ENCODE measurements at places on chromosomes 7 and 10.

DNA sequence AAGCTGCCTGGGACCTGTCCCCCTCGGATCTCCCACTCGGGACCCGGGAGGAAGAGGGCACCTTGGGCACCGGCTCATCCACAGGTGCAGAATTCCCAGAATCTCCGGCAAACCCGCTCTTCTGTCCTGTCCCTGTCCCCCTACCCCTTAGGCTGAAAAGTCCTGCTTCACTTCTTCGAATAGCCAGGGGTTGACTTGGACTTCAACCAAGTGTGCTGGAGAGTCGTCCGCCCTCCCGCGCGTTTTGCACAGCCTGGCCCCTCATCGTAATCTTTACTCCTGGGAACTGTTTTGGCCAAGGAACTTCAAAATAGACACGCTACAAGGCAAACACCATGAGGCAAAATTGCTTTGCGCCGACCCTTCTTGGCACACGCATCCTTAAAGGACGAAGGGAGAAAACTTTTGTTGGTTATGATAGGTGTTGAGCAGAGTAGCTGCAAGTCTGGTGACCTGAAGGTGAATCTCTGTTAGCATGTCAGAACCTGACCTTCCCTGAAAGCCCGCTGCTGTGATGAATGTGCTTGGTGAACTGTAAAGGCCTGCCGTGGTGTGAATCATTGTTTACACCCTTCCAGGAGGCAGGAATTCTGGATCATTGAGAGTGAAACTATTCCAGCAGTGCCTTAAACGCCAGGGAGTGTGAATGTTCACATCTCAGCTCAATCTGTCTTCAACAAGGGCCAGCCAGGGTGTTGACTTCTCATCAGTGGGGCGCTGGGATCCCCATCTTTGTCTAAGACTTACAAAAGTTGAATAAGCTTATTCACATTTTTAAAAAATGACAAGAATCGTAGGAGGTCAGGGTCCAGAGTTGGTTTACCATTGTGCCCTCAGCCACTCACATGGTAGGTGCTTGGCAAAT lies 589 bp upstream of the RAPGEF5 start:
- DNase-seq: no peak

- no peak for DNase-seq
Measured at GRCh38 chr7:73830681-73831583, at the start of gene CLDN4. CLDN4 (plus strand) TSS chr7:73830996; CDS start chr7:73831202, 206 bp downstream.

GRCh38 chr10:132987671-132988571 lies 45.6 kb upstream of the CFAP46 start:
- DNase-seq: peak; percentile 90

- DNase-seq: no peak
Measured at GRCh38 chr7:70913924-70914323, 218.0 kb upstream of the GALNT17 start.

DNA sequence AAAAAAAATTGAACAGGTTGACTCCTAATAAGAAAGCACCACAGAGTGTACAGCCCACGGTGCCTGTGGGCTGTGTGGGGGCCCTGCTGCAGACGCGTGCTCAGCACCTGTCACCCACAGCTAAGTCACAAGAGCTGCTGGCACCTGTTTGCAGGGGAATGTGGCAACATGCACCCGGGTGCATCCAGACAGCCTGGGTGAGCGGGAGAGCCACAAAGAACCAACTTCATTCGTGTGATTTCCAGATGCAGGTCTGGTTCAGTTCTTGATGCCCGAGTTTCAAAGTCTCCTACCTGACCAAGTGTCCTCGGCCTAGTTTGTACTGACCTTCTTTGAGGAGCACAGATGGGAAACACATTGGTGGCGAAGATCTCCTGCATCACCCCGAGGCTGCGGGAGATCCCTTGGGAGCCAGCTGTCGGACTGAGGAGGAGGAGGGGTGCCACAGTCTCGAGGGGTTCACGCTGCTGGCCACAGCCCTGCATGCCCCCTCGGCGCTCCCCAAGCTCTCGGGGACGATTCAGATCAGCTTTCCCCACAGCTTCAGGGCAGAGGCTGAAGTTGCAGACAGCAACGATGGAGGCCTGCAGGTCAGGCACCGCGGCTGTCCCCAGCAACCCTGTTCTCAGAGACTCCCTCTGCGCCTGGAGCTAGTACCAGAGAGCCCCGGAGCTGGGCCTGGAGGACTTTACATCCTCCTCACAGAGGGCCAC lies 35.3 kb downstream of the AMZ1 start:
- peak; percentile 76 for DNase-seq

DNA sequence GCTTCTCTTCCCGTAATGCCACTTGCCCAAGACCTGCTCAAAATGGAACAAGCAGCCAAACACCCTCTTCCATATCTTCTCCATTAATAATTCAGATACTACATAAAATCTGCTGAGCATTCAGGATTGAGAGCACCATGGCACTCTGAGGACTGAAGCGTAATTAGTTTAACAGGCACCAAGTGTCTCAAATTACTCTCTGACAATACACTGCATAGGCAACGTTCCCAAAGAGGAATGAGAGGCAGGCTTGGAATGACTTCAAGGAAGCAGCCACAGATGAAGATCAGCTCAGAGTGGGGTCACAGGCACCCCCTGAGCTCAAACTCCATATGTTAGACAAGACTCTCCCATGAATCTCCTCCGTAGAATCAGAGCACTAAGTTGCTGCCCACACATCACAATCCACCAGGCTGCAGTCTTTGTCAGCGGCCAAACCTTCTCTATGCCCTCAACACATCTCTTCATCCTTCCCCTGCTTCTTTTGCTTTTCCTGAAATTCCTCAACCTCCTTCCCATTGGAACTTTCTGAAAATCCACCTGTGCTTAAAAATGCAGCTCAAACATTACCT lies 4.7 kb upstream of the ABLIM1 start:
- DNase-seq: no peak

DNA sequence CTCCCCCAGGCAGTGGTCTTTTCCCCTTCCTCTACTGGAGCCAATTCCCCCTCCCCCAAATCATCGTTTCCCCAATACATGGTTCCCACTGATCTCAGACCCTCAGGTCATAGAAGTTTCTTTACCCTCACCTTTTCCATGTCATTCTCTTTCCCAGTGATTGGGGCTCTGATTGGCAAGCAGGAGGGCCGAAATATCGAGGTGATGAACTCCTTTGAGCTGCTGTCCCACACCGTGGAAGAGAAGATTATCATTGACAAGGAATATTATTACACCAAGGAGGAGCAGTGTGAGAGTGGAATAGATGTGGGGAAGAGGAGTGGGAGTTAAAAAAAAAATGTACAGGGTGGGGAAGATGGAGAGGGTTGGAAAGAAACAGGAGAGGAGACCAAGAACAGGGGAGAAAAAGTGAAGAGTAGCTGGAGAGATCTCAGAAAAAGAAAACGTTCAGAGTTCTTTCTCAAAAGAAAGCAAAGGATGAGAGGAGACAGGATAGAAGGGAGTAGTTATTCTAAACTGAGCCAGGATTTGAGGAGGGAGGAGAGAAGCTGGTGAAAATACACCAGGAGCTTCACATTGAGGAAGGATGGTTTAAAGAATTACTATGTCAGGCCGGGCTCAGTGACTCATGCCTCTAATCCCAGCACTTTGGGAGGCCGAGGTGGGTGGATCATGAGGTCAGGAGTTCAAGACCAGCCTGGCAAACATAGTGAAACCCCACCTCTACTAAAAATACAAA lies 858 bp downstream of the COPS6 start:
- no peak for DNase-seq

DNA sequence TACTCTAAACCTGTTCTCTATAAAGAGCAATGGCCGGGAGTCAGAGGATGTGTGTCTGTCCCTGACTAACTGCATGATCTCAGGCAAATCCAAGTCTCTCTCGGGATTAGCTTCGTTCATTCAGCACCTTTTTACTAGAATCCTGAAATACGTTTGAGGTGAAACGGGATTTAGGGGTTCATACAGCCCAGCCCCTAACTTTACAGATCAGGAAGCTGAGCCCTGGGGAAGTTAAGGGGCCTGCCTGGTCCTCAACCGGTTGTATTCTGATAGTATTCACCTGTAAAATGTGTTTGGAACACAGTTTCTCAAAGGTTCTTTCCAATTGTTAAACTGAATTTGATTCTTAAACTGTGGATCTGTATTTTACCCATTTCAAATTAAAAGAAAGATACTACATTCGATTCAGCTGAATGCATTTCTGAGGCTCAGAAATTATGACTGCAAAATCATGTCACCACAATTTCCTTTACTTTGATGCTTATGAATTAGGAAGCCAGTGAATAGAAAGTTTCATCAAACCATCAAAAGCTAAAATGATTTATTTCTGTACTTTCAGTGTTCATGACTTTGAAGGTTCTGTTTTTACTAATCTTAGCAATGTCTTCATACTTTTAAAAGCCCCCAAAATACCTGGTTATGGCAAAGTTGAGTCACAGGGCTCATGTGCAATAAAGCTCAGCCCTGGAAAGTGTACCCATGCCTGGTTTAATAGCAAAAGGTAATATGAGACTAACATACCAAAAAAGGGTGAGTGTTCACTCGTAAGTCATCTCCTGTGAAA lies 28.9 kb upstream of the EZH2 start:
- no peak for DNase-seq

DNA sequence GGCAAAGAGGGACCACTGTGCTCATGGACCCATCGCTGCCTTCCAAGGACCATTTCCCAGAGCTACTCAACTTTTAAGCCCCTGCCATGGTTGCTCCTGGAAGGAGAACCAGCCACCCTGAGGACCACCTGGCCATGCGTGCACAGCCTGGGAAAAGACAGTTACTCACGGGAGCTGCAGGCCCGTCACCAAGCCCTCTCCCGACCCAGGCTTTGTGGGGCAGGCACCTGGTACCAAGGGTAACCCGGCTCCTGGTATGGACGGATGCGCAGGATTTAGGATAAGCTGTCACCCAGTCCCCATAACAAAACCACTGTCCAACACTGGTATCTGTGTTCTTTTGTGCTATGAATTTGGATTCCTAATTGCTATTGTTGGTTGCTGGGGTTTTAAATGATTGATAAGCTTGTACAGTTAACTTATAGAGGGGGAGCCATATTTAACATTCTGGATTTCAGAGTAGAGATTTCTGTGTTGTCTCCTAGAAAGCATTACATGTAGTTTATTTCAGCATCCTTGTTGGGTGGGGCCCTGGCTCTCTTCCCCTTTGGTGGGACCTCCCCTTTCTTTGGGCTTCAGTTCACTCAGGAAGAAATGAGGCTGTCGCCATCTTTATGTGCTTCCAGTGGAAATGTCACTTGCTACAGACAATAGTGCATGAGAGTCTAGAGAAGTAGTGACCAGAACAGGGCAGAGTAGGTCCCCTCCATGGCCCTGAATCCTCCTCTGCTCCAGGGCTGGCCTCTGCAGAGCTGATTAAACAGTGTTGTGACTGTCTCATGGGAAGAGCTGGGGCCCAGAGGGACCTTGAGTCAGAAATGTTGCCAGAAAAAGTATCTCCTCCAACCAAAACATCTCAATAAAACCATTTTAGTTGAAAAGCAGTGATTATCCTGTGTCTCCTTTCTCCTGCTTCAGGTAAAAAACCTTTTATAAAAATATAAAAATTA lies 19.4 kb downstream of the LAT2 start:
- DNase-seq: no peak

- DNase-seq: no peak
Measured at GRCh38 chr7:146961617-146962016, 845.0 kb downstream of the CNTNAP2 start.

DNA sequence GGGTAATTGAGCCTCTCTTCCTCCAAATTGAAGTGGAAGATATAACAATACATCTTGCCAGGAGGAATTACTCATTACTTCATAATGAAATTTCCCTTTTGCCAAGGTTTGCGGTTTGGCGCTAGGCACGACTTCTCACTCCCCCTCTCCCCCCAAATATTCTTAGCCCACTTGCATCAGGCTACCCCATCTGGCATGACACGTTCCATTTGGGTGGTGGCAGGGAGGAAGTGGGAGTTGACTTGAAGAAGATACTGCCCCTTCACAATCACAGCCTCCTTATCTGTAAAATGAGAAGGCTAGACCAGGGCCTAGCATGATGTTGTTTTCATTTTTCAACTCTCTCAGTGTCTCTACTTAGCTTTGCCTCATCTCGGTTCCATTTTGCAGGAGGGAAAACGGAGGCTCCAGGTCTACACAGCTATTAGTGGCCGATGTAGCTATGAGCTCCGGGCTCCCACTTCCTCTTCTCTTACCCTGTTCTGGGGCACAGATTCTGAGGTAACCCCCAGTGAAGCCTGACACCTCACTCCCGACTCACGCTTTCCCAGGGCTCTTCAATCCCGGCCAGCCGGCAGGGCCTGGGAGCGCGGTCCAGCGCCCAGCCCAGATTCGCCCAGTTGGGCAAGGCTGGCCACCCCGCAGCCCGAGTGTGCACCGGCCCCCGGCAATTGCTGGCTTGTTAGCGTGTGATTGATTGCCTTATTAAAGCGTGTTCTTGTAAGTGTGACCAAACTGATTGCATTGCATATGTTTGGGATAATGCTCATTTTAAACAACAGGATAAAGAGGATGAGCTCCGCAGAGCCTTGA lies 6.5 kb downstream of the EVX1 start:
- no peak for DNase-seq

DNA sequence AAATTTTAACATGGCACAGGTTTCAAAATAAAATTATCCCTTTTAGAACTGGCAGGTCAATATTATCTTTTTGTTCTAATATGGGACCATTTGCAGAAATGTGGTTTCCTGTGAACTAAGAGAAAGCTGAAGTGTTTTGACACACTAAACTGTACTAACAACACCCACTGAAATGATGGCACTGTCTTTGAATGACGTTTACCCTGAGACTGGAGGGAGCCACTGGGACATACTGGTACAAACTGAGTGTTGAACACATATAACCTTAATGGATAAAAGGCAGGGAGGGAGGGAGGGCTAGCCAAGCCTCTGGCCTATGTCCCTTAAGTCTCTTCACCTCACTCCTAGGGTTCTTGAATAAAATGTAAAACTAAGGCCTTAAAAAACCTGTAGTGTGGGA lies 95.9 kb downstream of the PDE1C start:
- DNase-seq: no peak

DNA sequence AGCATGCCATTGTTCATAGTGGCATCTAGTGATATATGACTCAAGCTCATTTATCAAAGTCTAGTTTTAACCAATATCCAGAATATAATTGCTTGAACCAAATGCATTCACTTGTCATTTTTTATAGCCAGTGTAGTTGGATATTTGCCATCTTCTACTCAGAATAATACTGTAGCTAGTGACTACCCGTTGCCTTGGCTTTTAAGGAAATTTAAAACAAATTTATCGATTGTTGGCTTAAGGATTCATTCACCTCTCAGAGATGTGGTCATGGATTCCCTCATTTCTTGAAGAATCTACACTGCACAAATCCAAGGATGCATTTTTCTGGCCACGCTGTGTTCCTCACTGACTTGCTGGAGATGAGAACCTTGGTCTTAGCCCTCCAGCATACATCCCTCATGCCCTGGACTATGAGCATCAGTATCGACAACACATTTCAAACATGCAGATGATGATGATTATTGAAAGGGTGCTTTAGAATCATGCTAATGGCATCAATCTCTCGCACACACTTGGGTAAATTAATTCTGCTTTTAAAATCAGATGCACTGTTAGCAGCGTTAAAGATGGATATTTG lies 8.8 kb downstream of the ARID5B start:
- DNase-seq: no peak

DNA sequence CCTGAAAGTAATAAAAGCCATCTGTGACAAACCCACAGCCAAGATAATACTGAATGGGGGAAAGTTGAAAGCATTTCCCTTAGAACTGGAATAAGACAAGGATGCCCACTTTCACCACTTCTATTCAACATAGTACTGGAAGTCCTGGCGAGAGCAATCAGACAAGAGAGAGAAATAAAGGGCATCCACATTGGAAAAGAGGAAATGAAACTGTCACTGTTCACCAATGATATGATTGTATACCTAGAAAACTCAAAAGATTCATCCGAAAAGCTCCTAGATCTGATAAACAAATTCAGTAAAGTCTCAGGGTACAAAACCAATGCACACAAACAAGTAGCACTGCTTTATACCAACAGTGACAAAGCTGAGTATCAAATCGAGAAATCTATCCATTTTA lies 581.7 kb upstream of the TEX47 start:
- DNase-seq: no peak

- DNase-seq: no peak
Measured at GRCh38 chr7:129240119-129240820, 15.4 kb downstream of the AHCYL2 start.

Data from posterior vena cava (tissue), 2 donors.